Hindlimb muscle (tissue), 1 donor: ENCODE measurements at places on chromosomes 1 and 21.
A peak's percentile ranks its signal among the peaks of the same experiment; 100 is the strongest.

DNA sequence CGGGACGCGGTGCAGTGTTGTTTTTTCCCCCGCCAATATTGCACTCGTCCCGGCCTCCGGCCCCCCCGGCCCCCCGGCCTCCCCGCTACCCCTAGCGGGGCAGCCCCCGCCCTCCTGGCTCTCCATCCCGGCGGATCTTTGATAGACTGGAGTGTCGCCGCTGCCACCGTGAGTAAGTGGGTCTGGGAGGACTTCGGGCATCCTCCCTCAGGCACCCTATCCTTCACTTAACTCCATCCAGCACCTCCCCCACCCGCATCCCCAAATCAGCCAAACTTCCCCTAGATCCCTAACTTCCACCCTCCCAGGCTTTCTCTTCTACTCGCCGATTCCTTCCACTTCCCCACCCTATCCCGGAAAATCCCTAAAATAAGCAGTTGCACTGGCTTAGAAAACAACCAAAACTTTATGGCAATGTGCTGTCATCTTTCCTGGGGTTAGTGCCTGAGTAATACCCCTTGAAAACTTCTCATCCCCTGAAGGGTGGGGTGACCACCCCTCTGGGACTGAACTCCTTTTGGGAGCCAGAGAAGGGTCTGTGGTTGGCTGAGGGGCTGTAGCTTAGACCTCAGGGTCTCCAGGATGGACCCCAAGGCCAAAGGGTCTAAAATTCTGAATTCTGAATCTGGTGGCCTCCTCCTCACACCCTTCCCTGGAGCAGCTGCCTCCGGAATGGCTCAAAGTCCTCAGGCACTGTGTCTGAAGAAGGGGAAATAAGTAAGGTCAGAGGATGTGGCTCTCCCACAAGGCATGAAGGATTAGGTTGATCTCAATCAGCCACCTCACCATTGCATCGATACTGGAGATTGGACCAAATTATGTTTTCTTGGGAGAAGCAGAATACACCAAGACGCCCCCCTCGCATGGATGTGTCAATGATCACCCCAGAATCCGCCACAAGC is 12.2 kb downstream of the THBS3 start:
- peak; percentile 49 for DNase-seq

DNA sequence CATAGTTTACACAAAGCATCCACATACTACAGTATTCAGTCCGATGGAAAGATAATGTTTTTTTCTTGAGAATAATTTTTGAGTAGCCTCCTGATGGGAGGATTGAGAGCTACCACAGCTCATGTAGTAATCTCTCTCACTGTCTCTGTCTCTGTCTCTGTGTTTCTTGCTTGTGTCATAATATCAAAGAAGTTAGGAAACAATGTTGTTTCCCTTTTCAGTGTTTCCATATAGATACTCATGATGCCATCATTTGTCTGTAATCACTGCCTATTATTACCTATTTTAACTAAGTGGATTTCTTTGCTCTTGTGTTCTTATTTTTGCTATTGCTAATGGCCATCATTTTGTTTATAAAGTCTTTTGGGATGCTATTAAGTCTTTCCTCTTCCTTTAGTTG is 367.7 kb downstream of the NEGR1 start:
- no peak for DNase-seq

DNA sequence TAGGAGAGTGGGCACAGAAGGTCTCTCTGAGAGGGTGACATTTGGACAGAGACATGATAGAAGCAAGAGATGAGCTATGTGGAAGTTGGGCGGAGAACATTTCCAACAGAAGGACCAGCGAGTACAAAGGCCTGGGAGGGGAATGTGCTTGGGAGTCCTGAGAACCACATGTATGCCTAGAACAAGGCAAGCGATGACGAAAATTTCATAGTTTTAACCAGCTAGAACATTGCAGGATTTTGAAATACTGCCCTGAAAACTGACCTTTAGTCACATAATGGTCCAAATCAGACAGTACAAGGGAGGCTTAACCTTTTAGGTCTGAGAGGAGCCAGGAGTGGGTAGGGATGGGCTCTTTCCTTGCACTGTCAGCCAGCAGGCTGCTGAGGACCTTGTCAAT is 68.0 kb downstream of the MRPS6 start:
- DNase-seq = no peak

DNA sequence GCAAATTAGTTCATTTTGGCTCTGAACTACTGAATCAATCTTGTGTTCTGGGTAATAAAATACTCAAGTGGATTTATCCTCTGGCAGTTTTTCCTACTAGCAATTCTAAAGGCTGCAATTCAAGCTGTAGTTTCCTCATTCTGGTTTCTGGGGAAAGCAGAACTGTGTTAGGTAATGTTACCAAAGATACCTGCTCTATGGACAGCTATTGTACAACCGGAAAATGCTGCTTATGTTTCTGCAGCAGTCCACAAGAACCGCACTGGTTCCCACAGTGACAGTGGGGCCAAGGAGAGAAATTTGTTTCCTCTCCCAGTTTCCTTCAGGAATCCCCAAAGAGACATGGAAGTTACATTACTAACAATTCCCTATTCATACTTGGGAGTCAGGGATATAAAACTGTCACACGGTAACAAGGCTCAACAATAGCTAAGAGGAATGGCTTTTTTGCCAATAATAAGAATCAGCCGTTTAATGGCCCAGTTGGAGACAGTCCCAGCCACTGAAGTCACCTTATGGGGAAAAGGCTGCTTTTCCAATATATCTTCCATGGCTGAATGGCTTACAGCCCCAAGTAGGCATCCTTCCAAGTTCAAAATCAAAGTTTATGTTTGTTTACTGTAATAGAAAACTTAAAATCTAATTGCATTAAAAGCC is 52.6 kb downstream of the PCNX2 start:
- DNase-seq = no peak

GRCh38 chr1:232328486-232329102 is 301.3 kb downstream of the SIPA1L2 start:
- no peak for DNase-seq

DNA sequence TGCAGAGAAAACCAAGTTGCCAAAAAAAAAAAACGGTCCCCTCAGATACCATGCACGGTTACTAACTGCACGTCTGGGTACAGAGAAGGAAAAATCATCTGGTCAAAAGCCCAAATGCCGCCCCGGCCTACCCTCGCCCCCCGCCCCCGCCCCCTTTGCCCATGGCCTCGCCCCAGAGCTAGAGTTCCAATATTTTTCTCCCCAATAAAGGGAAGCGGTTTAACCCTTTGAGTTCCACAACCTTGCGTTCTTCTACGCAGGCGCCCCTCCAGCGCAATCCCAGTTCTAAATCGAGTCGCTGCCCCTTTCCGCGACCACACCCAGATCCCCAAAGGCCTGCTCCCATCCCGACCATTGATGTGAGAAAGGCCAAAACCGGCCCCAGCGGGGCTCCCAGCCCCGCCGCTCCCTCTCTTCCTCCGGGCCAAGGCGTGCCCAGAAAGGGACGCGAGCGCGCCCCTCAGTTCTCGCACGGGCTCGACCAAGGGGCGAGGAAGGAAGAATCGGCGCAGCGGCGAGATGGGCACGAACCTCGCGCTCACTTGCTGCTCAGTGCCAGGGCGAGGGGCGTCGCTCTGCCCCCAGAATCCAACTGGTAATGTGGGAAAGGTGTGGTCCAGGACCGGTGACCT is 797 bp downstream of the WDR47 start:
- peak; percentile 26 for DNase-seq

GRCh38 chr1:218357893-218358232 is 12.7 kb downstream of the TGFB2 start:
- no peak for DNase-seq

DNA sequence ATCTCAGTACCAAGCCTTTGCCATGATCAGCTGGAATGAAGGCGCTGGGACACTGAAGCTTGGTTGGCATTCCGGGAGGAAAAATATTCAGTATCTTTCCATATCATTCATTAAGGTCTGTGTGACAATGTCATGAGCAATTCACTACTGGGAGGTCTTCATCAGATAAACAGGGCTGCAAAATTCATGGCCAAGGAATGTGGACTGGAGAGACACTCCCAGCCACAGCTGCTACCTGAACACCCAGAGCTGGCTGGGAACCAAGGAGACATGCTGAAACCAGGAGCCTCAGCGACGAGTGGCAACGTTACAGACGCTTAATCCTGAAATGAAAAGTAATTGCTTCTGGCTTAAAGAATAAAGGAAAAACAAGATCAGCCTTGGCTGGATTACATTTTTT is 30.6 kb upstream of the DDAH1 start:
- DNase-seq = no peak

GRCh38 chr1:229152311-229152710 is 118.6 kb upstream of the RAB4A start:
- DNase-seq = no peak

- DNase-seq = no peak
Measured at GRCh38 chr1:32716312-32717148, 14.0 kb upstream of the SYNC start.

GRCh38 chr1:152946248-152946647 is 758 bp upstream of the SPRR5 start:
- DNase-seq = no peak

DNA sequence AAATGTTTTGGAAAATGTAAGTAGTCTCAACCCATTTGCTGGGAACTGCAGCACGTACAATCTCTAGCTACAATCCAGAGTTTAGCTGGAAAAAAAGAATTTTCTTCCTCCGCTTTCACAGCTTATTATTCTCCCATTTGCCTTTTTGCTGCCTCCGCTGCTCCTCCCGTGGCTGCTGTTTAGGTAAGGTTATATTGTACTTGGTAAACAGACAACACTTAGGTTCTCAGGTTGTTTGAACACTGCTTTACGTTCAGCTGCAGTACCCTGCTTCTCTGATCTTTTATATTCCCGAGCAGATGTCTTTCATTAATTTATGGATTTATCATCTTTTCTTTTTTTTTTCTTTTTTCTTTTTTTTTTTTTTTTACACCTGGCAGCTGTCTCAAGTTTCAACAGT is 14.3 kb downstream of the PROX1 start:
- DNase-seq = no peak

- DNase-seq = no peak
Measured at GRCh38 chr1:228062085-228062791, 20.3 kb upstream of the ARF1 start.

DNA sequence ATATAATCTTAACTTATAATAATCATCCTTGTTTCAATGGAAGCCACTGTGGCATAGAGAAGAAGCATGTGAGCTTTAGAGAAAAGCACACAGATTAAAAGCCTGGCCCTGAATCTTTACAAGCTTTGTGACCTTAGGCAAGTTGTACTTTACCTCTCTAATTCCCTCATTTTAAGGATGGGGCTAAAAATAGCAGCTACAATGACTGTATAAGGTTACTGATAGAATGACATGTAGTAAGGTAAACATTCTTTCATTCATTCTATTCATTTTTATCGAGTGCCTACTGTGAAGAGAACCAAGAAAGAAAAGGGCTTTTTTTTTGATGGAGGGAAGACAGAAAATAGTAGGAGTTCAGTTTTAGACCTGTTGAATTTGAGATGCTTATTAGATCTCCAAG is 25.6 kb downstream of the CDKN2C start:
- DNase-seq = no peak

- no peak for DNase-seq
Measured at GRCh38 chr1:234270581-234271242, 102.5 kb upstream of the COA6 start.

DNA sequence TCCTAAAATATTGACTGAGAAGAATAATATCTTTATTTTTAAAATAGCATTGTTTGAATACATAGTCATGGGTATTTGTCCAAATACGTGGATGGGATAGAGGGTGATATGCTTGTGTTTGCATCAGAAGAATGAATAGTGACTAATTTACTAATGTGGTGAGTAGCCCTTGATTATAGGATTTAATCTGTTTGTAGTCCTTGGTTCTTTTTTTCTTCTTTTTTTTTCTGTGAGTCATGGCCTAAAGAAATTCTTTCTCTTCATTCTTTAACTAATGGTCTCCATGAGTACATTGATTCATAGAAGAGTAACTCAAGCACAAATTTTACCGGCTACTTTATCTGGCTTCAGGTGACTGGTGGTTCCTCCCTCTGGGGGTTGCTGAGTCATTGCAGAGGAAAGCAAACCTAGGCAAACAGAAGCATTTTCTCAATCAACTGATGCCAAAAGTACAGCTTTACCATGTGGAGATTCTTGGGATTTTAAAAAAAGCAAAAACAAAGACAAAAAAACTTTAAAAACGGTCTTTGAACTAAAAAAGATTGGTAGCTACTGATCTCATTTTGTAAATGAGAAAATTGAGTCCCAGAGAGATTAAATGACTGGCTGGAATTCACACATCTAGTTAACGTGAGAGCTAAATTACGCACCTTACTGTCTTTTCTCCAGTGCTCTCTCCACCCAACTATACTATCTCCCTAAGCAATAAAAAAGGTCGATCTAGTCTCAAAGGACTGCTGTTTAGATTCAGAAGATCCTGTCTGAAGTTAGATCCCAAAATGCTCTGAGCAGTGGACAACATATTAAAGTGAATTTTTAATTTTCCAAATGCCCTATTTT is 40.5 kb downstream of the AK5 start:
- no peak for DNase-seq

DNA sequence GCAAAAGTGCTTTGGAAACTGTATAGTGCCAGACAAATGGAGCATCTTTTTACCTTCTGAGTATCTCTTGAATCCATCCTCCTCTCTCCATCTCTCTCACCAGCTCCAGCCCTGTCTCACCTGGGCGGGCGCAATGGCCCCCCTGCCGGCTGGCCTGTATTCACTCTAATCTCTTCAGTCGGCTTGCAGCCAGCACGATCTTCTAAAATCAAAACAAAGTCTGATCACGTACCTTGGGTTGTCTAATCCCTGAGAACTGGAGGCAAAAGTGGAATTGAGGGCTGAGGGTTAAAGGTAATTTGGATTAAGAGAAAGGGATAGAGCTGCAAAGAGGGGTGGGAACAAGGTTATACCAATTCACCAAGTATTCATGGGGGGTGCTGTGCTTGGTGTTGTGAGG is 46.0 kb upstream of the LRRN2 start:
- no peak for DNase-seq

DNA sequence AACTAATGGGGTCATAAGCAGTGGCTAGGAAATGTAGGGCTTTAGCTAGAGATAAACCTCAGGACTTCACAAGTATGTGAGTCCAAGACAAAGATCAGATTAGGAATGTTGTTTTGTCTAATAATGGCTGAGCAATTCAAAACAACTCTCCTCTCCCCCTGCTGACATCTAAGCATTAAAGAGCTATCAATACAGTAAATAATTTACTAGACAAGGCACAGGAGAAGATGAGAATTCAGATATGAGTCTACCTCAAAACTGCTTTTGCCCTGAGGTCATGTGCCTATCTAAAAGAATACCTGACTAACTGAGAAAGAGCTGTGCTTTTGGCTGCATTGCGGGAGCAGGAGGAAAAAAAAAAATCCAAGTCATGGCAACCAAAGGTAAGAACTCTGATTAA is 86.8 kb downstream of the SPATA17 start:
- DNase-seq = no peak

DNA sequence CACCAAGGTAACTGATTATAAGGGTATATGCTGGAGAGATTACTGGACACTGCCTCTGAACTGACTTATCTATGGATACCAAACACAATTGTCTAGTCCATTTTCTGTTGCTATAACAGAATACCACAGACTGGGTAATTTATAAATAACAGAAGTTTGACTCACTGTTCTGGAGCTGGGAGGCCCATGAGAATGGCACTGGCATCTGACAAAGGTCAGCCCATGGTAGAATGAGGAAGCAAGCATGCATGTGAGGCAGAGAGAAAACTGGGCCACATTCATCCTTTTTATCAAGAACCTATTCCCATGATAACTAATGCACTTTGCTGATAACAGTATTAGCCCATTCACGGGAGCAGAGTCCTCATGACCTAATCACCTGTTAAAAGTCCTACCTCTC is 37.4 kb downstream of the FCER1A start:
- no peak for DNase-seq
